ENCODE measurements at places on chromosomes 3 and 15.
A peak's percentile ranks its signal among the peaks of the same experiment; 100 is the strongest.

GRCh38 chr3:55489798-55490132, 2.7 kb upstream of the WNT5A start:
- no peak for DNase-seq

DNA sequence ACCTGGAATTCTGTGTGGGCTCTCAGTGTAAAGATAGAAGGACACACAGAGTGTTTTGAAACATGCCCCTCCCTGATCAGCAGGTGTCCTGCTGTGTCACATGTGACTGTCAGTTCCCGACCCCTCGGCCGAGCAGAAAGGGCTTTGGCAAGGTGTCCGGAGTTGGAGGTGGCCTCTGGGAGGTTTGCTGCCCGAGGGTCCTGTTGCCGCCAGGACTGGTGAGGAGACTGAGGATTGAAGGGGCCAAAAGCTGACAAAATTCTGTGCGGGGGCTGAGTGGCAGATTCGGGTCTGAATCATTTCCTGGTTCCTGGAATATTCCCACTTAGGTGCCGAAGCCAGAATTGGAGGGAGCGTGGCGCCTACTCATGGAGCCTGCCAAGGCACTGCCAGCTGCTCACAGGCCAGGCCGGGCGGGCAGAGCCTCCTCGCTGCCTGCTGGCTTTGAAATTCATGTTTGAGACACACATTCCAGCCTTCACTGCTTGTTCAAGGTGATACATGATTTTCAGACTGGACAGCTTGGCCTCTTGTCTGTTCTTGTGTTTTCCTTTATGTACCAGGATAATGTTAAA, 83.8 kb downstream of the APBA2 start:
- no peak for DNase-seq

GRCh38 chr3:10515396-10515795, 10.0 kb upstream of the ATP2B2 start:
- DNase-seq: peak; percentile 8

- DNase-seq: peak; percentile 36
Measured at GRCh38 chr15:57421551-57421950, 45.2 kb downstream of the CGNL1 start.

DNA sequence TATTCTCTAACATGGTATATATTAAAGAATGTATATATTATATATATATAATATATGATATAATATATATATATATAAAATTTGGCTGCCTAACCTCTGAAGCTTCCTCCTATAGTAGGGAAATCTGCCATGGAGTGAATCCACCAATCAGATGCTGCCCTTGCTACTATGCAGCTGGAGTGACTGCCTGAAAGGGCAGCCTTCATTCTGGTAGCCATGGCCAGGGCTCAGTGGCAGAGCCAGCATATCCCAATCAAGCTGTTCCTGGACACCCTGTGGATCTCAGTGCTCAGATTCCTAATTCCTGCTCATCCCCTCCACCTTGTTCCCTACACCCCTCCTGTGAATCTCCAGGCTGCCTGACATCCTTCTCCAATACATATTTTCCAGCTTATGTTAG, 2.2 kb upstream of the SH3GL3 start:
- DNase-seq: no peak

DNA sequence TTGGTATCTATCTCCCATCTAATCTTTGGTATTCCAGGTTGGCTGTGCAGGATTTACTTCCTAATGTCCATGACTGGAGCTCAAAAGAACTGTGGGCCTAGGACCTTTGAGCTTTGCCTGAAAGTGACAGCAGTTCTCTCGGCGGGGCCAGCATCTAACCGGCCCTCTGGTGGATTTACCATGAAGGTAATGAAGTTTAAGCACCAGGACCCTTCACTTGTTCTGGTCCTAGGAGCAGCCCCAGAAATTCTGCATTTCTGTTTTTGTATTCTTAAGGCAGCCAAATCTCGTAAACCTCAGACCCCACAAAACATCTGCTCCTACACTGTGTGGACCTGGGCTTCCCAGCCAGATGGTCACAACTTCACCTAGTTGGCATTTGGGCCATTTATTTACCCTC, 13.0 kb downstream of the CALML4 start:
- DNase-seq: no peak

DNA sequence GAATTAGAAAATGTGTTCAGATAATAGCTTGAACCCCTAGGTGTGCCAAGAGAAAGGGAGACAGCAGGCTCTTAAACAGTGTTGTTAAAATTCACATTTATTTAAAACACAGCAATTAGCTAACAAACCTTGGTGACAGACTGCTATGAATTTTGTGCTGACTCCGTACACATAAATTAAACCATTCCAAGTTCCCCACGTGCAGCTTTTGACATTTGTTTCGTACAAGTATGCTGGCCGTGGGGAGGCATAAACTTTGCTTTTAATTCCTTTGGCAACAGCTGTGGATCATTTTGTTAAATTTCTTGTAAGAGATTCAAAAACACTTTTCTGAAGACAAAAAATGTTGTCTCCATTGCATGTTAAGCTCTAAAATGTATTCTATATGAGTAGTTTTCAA, 465.3 kb downstream of the FGF12 start:
- no peak for DNase-seq

- DNase-seq: no peak
Measured at GRCh38 chr3:58514405-58514804, 22.5 kb downstream of the KCTD6 start.

DNA sequence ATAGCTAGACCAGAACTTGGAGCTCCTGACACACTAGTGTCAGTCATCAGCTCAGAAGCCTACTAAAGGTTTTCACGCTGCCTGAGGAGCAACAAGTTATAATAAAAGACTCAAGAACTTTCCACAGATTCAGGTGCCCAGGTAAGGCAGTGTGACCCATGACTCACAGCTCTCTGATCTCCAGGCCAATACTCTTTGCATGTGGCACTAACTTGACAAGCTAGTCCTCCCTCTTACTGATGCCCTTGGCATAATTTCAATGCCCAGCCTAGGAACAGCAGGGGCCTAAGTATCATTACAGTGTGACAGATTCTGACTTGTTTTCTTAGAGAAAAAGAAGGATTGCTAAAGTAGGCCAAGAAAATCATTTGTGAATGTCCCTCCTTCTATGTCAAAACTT, 38.4 kb downstream of the MEIS2 start:
- no peak for DNase-seq

DNA sequence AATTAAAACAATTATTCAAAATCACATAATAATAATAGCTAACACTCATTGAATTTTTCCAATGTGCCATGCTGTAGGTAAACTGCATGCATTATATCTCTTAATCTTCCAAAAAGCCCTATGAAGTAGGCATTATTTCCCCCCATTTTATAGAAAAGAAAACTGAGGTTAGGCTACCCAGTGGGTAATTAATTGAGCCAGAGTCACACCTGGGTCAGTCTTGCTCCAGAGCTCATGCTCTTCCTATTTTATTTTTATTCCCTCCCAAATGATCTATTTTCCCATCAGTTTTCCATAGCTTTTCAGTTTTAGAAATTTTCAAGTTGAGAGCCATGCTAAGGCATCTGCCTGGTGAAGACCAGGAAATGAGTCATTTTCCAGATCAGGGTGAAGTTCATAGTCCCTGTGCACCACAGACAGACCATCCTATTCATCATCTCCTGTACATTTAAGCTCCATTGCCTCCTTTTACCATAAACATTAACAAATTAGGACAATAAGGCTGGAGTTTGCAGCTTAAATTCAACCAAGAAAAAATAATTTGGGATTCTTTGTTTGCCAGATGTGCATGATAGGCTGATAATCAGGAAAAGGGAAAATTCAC, 417.3 kb downstream of the OTOL1 start:
- DNase-seq: peak; percentile 37

GRCh38 chr3:51962854-51963530, 4.3 kb downstream of the PCBP4 start:
- DNase-seq: no peak

DNA sequence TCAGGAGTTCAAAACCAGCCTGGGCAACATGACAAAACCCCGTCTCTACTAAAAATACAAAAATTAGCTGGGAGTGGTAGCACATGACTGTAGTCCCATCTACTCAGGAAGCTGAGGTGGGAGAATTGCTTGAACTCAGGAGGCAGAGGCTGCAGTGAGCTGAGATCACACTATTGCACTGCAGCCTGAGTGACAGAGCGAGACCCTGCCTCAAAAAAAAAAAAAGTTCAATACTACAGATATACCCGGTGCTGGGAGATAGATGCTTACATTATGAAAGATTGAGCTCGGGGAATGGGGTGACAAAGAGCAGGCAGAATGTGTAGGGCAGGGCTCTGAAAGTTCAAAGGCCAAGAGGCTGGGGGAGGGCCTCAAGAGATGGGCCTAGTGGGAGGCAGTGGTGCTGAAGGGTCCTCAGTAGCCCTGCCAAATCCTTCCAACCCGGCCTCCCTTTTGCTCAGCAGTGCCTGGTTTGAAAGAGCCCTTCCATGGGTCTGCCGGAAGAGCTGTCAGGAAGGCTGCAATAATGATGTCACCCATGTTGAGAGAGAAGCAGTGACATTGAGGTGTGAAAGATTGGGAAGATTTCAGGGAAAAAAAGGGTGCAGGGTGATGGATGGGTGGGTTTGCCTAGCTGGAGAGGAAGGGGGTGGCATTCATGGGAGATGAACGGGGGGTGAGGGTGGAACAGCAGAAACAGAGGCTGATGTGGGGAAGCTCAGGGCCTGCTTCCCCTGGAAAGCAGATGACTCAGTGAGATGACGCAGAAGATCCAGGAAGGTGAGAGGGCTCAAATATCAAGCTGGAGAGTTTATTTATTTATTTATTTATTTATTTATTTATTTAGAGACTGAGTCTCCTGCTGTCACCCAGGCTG, 20.0 kb upstream of the IREB2 start:
- no peak for DNase-seq

DNA sequence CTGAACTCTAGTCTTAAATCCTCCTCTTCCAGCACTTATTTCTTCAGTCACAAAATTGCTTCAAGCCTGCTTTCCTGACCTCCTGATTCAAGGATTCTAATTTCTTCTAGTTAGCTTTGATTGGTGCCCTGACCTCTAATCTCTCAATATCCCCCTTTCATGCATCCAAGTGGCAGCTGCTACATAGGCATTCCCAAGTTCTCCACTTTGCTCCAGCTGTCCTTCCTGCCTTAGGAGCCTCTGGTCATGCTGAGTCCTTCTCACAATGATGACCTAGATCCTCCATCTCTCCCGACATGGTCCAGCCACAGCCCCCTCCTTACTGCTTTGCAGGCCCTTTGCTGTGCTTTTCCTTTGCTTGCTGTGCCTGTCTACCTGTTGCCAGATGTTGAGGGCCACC, 347.8 kb upstream of the C2CD4B start:
- DNase-seq: no peak

GRCh38 chr15:73637527-73637926, 4.3 kb upstream of the NPTN start:
- DNase-seq: no peak

- DNase-seq: no peak
Measured at GRCh38 chr15:40329804-40330203, 6.3 kb downstream of the INAFM2 start.

GRCh38 chr15:74414603-74415338, 19.0 kb downstream of the SEMA7A start:
- peak; percentile 64 for DNase-seq

DNA sequence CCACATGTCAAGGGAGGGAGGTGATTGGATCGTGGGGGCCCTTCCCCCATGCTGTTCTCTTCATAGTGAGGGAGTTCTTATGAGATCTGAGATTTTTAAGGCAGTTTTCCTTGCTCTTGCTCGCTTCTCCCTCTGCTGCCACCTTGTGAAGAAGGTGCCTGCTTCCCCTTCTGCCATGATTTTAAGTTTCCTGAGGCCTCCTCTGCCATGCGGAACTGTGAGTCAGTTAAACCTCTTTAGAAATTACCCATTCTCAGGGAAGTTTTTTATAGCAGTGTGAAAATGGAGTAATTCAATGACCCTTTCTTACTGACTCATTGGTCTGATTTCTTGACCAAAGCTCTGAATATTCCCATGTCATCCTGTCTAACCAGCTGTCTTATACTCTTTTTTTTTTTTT, 484.4 kb upstream of the TPRG1 start:
- DNase-seq: peak; percentile 49

GRCh38 chr15:51841406-51842040, 12.1 kb downstream of the TMOD3 start:
- peak; percentile 56 for DNase-seq

DNA sequence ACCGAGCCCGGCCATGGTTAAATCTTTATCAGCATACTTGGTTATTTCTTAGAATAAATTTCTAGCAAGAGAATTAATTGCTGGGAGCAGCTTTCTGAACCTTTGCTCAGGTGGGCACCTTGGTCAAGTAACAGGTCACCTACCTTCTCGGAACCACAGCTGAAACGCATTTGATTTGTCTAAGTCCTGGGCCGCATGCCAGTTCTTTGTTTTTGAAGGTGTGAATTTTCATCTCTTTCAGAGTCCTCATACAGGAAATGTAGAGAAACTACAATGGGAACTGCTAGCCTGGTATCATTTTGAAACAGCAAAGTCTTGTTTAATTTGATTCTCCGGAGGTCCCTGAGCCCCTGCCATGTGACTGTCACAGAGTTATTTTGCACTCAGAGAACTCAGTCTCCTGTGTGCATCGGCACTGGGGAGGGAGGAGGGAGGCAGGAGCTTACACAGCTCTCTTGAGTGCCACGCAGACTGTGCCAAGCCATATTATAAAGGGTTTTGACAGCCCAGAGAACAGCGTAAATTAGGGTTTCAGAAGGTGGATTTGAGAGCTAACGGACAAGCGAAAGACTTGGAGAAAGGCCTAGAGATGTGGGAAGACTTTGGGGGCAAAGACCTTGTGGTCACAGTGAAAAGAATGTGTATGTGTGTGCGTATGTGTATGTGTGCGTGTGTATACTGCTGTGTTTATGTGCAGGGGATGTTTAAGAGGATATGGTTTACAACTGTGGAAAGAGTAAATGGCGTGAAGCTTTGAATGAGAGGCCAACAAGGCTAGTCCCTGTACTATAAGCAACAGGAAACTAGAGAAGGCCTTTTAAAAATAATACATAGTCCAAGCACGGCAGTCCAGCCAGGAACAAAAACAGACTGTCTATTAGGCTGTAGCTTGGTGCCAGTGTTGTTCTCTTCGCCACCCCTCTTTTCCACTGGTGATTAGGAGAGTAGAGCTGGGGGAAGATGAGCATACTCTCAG, 61.8 kb upstream of the ATP13A3 start:
- DNase-seq: no peak

DNA sequence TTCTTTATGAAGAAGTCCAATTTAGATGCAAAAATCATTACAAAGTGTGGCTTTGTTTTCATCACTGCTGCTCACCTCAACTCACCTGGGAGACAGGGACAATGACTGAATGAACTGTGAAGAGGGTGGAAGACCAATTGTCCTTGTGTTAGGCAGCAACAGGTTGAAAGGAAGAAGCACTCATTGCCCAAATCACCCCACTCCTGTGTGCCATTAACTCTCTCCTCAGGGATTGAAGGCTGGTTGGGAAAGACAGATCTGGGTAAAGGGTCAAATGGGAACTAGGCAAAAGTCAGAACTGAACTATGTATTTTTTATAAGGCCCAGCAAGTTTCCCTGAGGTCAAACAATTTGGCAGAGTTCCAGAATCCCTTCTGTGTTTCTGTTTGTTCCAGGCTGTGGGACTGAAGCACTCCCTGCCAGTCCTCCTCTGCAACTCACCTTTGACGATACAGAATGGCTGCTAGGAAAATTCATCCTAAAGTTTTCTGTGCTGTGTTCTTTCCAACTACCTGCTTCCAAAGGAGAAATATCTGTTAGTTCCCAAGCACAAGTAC, 68.6 kb upstream of the CCDC39 start:
- no peak for DNase-seq

GRCh38 chr3:192031941-192032340, 571.0 kb downstream of the PYDC2 start:
- no peak for DNase-seq

Measured in MV-4-11 (cell line).